Regular cardiac myocyte (primary cell): ENCODE measurements at places on chromosomes 1 and 21. TPM values are rescaled to one million over a fixed set of nuclear protein-coding genes. Genes with fewer than 3 reads are reported as not detected.

WNT9A gene
- 0.28 and 0.38 TPM in 2 replicates for total RNA-seq

NPPB gene
- 11.5 and 45.9 TPM in 2 replicates for total RNA-seq

SHE gene
- 0.19 and 0.28 TPM in 2 replicates for total RNA-seq

PALMD gene
- 6.9 and 31.9 TPM in 2 replicates for total RNA-seq
